Activated T-helper 2 cell treated with anti-CD3 and anti-CD28 coated beads, Interferon-gamma antibody, Interleukin-2, Interleukin-4, amounts not matched to agents 10 μg/mL and 5 μg/mL and 100 μg/mL, durations not matched to agents 14 hours and 24 hours and 36 hours (primary cell): ENCODE measurements at places on chromosomes 4 and X.

- H3K4me1 ChIP-seq, result no peaks in the 10 kb centered on the region
- no peak overlapping the region for H3K27ac ChIP-seq
- DNase-seq, result no peak
- H3K36me3 ChIP-seq, result no peaks in the 10 kb centered on the region
- no peak overlapping the region for H3K4me3 ChIP-seq
- no peaks in the 10 kb centered on the region for H3K27me3 ChIP-seq
Measured at GRCh38 chr4:8746523-8747466, 124.8 kb downstream of the HMX1 start.

DNA sequence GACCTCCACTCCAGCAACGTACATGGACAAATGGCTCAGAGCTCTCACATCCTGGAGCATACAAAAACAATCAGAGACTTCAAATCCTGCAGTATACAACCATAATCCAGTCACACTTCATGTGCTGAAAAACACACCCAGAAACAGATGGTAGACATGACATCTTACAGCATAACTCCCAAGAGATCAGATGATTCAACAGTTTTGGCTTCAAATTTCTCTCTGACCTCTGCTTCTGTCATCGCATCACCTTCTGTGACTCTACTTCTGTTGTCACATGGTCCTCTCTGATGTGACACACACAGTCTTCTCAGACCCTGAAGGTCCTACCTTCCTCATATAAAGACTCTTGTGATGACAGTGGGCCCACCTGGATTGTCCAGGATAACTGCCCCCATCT lies 18.5 kb downstream of the SUV39H1 start:
- peaks cover 75% of the 10 kb centered on the region for H3K4me1 ChIP-seq
- H3K27ac ChIP-seq, result peak overlapping the region; percentile 94
- no peak for DNase-seq
- H3K36me3 ChIP-seq, result peaks cover 31% of the 10 kb centered on the region
- peak overlapping the region; percentile 15 for H3K4me3 ChIP-seq

DNA sequence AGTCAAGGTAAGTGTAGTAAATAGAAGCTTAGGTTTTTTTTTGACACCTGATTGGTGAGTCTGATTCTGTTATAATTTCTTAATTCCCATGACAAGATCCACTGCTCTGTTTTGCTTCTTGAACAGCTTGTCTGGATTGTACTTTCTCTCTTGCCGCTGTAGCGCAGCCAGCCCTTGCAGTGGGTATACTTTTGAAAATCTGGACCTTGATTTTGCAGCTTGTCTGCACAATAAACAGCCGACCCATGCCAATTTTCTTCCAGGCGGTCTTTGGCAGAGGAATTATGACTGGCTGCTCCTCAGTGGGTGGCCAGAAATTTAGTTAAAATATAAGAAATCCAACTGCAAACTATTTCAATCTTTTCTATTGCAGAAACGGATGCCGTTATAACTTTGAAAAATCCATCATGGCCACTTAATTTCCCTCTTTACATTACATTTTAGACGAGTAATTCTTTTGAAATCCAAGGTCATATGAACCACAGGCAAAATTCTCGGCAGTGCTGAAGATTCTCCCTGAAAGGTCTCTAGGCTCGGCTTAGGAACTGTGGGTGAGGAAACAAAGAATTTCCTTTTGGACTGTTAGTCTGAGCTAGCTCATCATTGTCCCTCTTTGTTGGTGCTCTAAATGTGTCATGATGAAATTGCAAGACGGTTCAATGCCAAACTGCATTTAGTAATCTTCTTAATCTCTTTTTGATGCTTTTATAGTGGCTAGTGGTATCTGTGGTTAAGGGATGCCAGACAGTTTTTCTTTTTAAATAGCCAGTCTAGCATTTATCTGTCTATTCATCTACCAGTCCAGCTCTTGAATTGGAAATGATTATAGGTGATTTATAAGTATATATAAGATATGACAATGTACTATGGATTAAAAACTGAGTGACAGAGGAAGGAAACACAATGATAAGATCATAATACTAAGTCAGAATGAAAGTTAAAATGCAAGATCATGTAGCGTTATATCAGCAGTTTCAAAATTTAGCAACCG lies 31.5 kb upstream of the PTTG2 start:
- H3K27me3 ChIP-seq, result no peaks in the 10 kb centered on the region
- peak overlapping the region; percentile 7 for H3K27ac ChIP-seq
- H3K36me3 ChIP-seq, result peaks cover 8% of the 10 kb centered on the region
- H3K4me3 ChIP-seq, result no peak overlapping the region
- peaks cover 32% of the 10 kb centered on the region for H3K4me1 ChIP-seq

DNA sequence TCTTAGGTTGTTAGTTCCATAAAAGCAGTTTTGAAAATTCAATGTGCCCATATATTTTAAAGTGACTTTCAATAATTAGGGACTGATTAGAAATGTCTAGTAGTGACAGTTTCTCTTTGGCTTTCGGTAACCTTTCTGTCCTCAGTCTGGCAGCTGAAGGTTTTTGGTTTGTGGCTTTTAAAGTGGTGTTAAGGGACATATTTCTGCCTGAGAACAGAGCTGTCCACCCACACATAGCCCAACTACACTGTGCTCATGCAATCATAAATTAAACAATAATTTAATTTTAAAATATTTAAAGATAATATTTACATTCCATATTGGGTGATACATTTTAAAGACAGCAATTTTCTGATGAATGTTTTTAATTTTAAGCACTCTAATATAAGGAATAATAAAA lies 335.0 kb upstream of the TENM3 start:
- H3K4me1 ChIP-seq, result no peaks in the 10 kb centered on the region
- H3K27me3 ChIP-seq, result no peaks in the 10 kb centered on the region
- no peak for DNase-seq
- no peak overlapping the region for H3K27ac ChIP-seq

GRCh38 chrX:65635378-65635777 lies 32.1 kb upstream of the MSN start:
- H3K36me3 ChIP-seq, result no peaks in the 10 kb centered on the region
- no peak overlapping the region for H3K4me3 ChIP-seq
- H3K4me1 ChIP-seq, result no peaks in the 10 kb centered on the region
- no peak for DNase-seq
- H3K27ac ChIP-seq, result no peak overlapping the region

DNA sequence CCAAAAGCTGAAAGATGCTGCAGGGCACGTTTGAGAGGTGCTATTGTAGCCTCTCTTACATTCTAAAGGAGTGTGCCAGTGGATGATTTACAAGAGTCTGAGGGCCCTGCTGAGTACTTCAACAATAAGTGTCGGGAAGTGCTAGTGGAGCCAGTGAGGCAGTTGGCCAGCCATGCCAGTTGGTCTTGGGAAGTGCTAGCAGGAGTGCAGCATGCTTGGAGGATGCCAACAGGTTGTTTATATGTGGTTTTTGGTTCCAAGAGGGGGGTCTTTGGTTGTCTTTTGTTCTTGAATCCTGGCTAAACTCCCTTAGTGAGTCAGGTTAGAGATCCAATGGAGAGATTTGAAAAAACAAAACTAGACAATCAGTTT lies 335.3 kb downstream of the PABPC4L start:
- no peak overlapping the region for H3K4me3 ChIP-seq
- H3K27ac ChIP-seq, result no peak overlapping the region
- H3K4me1 ChIP-seq, result no peaks in the 10 kb centered on the region
- no peaks in the 10 kb centered on the region for H3K27me3 ChIP-seq
- DNase-seq, result no peak
